ENCODE measurements at places on chromosomes 2 and 18.

- no peak for DNase-seq
Observed at GRCh38 chr18:58861353-58861752, 3.3 kb upstream of the ZNF532 start.

DNA sequence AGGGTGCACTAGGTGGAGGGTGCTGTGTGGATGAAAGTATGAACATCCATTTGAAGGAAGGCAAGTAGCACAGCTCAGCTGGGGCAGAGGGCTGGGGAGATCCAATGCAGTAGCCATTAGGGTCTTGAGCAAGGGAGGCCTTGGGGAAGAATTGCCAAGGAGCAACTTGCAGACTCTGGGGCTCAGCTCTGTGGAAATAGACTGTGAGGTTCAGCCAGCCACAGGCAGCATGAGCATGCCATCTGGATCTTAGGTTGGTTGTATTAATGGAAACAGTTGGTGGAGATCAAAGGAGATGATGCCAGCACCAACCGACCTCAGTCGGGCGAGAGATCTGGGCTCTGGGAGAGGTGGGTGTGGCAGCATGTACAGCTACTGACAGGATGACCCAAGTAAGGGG, 5.6 kb downstream of the ZAP70 start:
- peak; percentile 61 for DNase-seq

DNA sequence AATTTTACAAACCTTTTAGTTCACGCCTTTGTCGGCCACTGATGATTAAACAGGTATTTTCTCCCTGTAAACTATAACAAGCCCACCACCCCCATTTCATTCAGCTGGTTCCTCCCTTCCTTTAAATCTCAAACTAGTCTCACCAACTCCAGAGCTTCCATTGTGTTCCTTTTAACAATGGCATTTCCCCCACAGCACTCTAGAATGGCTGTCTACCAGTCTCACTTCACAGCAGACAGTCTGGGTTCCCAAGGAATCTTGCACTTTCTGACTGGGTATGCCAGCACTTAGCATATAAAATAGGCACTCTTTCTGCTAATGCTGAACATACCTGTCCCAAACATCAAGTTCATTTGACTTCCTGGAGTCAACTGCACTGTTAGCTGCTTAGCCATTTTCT, 75.3 kb downstream of the CCDC93 start:
- DNase-seq: no peak

GRCh38 chr2:166170356-166170755, 42.5 kb upstream of the SCN1A start:
- peak; percentile 18 for DNase-seq

GRCh38 chr2:9199716-9200632, 6.6 kb upstream of the ASAP2 start:
- DNase-seq: no peak

GRCh38 chr18:11251229-11251890, 102.0 kb upstream of the PIEZO2 start:
- DNase-seq: no peak

GRCh38 chr18:11339188-11339775, 189.9 kb upstream of the PIEZO2 start:
- DNase-seq: no peak

GRCh38 chr2:76985387-76986136, 536.6 kb downstream of the LRRTM4 start:
- DNase-seq: no peak

GRCh38 chr2:219171231-219171651, 1.4 kb upstream of the SLC23A3 start:
- DNase-seq: peak; percentile 61

- DNase-seq: no peak
Observed at GRCh38 chr2:196939371-196939770, 12.9 kb upstream of the PGAP1 start.

DNA sequence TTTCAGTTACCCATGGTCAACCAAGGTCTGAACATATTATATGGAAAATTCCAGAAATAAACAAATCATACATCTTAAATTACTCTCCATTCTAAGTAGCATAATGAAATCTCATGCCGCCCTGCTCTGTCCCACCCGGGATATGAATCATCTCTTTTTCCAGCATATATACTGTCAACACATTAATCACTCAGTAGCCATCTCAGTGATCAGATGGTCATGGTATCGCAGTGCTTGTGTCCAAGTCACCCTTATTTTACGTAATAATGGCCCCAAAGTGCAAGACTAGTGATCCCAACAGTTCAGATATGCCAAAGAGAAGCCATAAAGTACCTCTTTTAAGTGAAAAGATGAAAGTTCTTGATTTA, 43.8 kb downstream of the OSBPL6 start:
- no peak for DNase-seq

GRCh38 chr2:120769076-120769786, 33.6 kb downstream of the GLI2 start:
- DNase-seq: no peak

GRCh38 chr2:73939419-73939818, 12.7 kb downstream of the DGUOK start:
- DNase-seq: peak; percentile 67

DNA sequence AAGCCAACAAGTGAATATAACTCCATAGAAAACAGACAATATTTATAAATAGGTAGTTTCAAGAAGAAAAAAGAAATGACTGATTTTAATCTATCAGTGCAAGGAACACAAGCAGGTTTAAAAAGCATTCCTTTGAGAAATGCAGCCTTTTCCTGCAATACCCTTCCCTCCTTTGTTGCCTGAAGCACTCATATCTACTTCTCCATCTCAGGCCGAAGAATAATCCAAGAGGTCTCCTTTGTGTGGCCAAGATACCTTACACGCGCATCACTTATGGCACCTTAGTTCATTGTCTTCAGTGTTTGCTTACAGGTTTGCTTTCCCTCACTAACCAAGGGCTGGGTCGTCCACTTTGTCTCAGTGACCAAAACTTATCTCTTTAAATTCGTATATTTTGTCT, 93.0 kb downstream of the MAIP1 start:
- DNase-seq: no peak

GRCh38 chr18:55483266-55483871, 104.6 kb downstream of the TCF4 start:
- no peak for DNase-seq

DNA sequence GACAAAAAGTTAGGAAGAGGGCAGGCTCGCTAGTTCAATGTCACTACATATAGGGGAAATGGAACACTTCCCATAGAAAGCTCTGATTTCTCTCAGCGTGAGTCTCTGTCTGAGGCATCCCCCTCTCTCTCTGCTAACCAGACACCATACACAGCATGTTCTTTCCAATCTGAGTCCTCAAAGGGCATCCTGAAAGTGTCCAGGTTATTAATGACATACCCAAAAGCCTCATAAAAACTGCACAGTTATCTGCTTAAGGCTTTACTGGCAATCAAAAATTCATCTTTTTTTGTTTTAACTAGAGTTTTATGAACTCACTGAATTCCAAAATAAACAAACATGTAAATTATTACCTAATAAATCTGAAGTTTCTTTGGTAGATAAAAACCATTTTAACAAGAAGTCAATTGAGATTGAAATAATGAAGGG, 137.4 kb downstream of the AFF3 start:
- no peak for DNase-seq

- no peak for DNase-seq
Observed at GRCh38 chr18:32460171-32460731, 10.4 kb downstream of the GAREM1 start.

DNA sequence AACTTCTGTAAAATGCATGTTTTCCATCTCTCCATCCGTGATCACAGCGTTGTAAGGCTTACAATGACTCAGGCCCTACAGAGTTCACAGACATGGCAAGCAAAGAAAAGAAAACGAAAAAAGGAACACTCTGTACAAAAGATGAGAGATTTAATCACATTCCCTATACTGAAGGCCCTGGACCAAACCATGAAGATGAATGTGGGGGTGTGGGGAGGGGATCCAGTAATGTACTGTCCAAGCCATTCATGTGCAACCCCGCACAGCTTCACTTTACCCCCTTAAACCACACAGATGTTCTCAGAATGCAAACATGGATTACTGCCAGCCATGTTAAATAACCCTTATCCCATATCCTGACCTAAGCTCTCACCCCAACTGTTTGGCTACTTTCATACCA, 391.1 kb downstream of the NCKAP5 start:
- no peak for DNase-seq

DNA sequence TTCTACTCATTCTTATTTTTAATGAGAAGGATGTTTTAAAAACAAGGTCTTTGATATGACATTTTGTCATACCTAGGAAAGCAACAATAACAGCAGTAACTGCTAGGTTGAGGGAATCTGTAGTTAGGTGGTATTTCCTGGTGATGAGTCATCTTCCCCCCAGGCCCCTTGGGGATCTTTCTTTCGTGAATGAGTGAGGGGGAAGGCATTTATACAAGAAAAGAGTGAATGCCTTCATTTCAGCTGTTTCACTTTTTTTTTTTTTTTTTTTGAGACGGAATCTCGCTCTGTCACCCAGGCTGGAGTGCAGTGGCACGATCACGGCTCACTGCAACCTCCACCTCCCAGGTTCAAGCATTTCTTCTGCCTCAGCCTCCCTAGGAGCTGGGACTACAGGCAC, 108.6 kb downstream of the MAP4K4 start:
- DNase-seq: peak; percentile 89

DNA sequence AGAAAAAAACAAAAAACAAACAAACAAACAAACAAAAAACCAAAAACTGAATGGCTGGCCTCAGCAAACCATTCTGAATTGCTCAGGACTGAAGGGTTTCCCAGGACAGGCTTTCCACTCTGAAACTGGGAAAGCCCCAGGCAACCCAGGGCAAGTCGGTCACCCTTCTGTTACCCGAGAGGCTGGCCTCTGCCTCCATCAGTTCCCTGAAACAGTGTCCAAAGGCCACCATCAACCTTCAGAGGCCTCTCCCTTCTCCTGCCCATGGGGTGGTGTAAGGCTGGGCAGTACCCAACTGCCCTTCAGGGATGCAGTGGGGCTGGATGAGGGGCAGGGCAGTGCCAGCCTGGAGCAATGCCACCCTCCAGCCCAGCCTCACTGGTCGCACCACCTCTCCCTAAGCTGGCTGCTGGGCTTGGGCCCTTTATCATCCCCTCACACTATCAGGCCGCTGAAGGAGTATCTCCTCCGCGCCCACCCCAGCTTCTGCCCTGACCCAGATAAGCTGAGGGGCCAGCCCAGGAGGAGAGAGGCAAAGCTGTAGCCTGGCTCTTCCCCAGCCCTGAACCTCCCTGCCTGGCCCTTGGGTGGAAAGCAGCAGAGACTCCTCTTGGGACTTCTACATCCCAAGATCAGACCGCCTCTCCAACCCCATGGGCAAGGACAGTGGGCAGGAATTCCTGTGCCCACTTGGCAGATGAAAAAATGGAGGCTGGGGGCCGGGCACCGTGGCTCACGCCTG, 35.9 kb downstream of the ZFP36L2 start:
- DNase-seq: no peak

- DNase-seq: no peak
Observed at GRCh38 chr18:62928326-62928725, 213.0 kb downstream of the PHLPP1 start.

DNA sequence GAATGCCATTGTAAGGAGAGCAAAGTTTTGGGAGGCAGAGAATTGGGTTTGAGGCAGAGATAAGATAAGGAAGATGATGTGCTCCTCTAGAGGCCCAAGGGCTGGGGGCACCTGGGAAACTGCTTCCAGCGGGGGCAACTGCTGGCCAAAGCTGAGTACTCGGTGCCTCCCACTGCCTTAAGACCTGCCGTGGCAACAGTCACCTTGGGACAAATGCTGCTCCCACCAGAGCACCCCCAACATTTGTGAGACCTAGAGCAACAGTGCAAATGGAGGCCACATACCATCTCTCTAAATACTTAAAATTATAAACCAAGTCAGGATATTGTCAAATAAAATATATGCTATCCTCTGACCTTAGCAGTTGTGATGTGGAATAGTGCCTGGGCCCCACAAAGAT, 127.1 kb downstream of the CAPN13 start:
- DNase-seq: no peak

DNA sequence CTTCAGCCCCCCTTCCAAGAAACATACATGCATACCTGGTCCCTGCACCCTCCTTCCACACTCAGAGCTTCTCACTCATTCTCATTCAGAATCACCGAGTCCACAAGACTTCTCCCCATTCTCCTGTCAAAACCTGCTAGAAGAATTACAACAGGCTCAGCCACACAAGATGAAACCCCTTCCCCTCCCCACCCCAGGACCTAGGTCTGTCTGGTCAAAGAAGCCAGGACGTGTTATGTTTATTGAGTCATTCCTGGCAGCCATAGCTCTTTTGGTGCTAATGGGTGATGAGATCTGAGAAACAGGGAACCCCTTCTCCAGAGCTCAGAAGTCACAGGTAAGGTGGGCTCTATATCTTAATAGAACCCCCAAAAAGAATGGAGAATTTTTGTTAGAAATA, 1.4 kb upstream of the ADD2 start:
- DNase-seq: no peak

GRCh38 chr2:29440921-29441623, 325.9 kb downstream of the CLIP4 start:
- no peak for DNase-seq

GRCh38 chr2:130966775-130967490, 126.3 kb downstream of the FAM168B start:
- no peak for DNase-seq
